ENCODE measurements at places on chromosomes 5 and 9.

GRCh38 chr5:14177634-14178033 is 34.5 kb downstream of the TRIO start:
- DNase-seq: no peak

- peak; percentile 47 for DNase-seq
These were observed 17.7 kb downstream of the EFNA5 start for GRCh38 chr5:107652839-107653607.

GRCh38 chr9:89675058-89675742 is 70.4 kb downstream of the GADD45G start:
- peak; percentile 96 for DNase-seq

DNA sequence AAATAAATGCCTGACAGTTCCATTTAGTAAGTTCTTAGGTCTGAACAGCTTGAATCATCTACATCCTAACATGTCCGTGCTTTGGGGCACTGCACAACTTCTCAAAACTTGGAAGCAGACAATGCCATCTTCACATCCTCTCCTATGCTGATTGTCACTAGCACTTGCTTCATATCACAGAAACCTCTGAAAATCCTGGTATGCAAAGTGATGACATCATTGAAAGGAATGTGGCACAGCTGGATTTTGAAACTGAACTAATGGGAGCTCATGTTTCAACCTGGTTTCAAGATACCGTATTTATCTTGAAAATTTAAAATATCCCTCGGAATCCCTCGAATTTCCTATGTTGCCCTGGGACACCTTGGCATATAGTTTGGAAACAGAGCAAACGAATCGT is 490.2 kb upstream of the DAP start:
- DNase-seq: peak; percentile 14

DNA sequence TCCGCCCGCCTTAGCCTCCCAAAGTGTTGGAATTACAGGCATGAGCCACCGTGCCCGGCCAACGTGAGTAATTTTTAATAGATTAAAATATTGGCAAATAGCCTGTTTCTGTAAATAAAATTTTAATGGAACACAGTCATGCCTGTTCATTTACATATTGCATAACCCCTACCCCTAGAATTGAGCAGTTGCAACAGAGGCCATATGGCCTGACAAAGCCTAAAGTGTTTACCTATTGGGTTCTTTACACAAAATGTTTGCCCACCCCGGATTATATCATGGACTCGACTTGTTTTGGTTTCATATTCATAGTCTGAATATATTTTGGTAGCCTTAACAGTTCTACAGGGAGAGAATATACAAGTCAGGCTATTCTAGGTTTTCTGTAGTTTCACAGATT is 5.3 kb downstream of the NSA2 start:
- DNase-seq: no peak

- DNase-seq: no peak
These were observed 14.0 kb upstream of the TNIP1 start for GRCh38 chr5:151094852-151095245.

Measured in ELF-1 (cell line).